ENCODE measurements at places on chromosomes 7 and 10. TPM values are rescaled to one million over a fixed set of nuclear protein-coding genes. Genes with fewer than 3 reads are reported as not detected.

DNA sequence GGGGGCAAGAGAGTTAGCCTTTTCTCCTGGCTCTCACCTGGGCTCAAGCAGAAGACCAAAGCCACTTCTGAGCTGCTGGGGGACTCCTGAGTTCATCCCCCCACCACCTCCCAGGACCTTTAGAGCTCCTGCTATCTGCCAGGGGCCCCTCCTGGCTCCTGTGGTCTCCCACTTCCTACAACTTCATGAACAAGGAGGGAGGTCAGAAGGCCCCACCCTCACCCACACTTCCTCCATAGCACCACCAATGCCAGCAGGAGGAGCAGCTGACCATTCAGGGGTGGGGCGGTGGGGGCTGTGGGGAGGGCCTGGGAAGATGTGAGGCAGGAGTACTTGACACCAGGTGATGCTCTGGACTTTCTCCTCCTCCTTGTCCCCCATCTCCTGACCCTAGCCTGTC is 32.6 kb upstream of the ADCYAP1R1 start:
- H3K27ac ChIP-seq: no peak overlapping the region
- H3K4me1 ChIP-seq: no peaks in the 10 kb centered on the region
- H3K27me3 ChIP-seq: no peaks in the 10 kb centered on the region
- no peak overlapping the region for H3K4me3 ChIP-seq
- no peaks in the 10 kb centered on the region for H3K36me3 ChIP-seq

DNA sequence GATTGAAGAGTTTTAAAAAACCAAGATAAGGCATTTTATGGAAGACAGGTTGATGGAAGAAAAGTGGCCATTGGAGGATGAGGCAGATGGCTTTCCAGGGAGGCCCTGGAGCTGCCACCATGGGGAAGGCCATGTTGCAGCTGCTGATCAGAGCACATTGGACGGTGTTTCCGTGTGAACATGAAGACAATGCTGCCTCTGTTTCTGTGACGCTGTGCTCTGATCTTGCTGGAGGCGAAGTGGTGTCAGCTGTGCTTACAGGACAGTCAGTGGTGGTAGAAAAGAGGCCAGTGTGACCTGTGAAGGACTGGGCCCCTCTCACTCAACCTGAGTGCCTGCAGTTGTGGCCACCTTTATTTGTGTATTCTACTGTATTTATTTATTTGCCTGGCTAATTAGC is 132.9 kb downstream of the FAM204A start:
- no peaks in the 10 kb centered on the region for H3K36me3 ChIP-seq
- H3K27me3 ChIP-seq: no peaks in the 10 kb centered on the region
- no peaks in the 10 kb centered on the region for H3K4me1 ChIP-seq
- no peak for DNase-seq

Gene NOC3L
- total RNA-seq: 25.6 TPM

Gene NHLRC2
- total RNA-seq: 36.4 TPM

Gene GNAT3
- not detected for total RNA-seq

Gene TRPV5
- total RNA-seq: 1.3 TPM

DNA sequence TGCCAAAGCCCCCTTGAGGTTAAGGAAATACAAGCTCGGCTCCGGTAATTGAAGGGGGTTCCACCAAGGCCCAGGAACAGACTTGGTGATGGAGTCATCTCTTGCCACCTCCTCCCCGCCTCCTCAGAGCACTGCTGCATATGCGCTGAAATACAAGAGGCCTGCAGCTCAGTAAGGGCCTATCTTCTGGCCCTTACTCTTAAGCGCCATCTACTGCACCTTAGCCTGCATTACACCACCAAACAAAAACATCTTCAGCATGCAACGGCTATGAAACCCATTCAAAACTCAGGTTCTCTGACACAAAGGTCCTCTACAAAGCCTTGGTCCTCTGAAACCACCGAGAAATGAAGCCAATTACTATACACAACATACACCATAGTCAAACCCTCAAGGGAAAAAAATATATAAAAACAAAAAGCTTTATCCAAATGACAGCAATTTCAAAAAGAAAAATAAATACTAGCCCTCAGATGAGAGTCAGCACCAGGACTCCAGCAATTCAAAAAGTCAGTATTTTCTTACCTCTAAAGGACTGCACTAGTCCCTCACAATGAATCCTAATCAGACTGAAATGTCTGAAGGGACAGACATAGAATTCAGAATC is 176.8 kb upstream of the TBX20 start:
- no peak for DNase-seq
- H3K4me3 ChIP-seq: no peak overlapping the region
- H3K36me3 ChIP-seq: no peaks in the 10 kb centered on the region

GRCh38 chr10:124092250-124092859 is 1.0 kb downstream of the CHST15 start:
- no peaks in the 10 kb centered on the region for H3K4me1 ChIP-seq
- peak; percentile 29 for DNase-seq
- H3K27me3 ChIP-seq: no peaks in the 10 kb centered on the region
- peak overlapping the region; percentile 99 for H3K27ac ChIP-seq

DNA sequence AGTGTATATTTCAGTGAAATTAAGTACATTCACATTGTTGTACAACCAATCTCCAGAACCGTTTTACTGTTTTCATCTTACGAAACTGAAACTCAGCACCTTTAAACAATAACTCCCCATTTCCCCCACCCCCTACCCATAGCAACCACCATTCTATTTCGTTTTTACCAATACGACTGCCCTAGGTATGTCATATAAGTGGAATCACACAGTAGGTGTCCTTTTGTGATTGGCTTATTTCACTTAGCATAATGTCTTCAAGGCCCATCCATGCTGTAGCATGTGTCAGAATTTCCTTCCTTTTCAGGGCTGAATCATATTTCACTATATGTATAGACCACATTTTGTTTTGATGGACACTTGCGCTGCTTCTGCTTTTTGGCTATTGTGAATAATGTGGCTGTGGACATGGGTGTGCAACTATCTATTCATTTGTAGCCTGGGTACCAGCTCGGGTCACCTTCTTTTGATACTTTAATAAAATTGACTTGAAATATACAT is 34.3 kb upstream of the DLG5 start:
- no peak overlapping the region for H3K27ac ChIP-seq
- H3K36me3 ChIP-seq: no peaks in the 10 kb centered on the region
- H3K4me1 ChIP-seq: no peaks in the 10 kb centered on the region

Gene DDX50
- total RNA-seq: 50.2 TPM

- H3K27ac ChIP-seq: no peak overlapping the region
- H3K4me3 ChIP-seq: no peak overlapping the region
- no peaks in the 10 kb centered on the region for H3K27me3 ChIP-seq
- H3K36me3 ChIP-seq: no peaks in the 10 kb centered on the region
- DNase-seq: no peak
Observed at GRCh38 chr7:119900996-119901672, 371.8 kb upstream of the KCND2 start.

DNA sequence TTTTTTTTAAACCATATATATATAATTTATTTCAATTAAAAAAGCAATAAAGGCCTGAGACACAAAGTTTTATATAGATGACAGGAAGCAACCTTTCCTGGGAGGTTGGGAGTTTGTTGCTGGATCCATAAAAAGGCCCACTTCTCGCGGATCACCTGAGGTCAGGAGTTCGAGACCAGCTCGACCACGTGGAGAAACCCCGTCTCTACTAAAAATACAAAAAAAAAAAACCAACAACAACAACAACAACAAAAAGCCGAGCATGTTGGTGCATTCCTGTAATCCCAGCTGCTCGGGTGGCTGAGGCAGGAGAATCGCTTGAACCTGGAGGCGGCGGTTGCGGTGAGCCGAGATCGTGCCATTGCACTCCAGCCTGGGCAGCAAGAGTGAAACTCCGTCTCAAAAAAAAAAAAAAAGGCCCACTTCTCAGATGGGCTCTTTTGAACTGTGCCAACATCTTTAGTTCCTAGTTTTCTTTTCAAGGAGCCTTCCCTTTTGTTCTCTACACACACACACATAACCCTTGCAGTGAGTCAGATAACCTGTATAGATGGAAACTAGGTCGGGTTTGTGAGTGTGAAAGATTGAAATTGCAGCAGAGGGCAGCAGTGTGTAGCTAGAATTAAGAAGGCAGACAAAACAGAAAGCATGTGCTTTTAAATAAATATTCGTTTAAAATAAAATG is 1.2 kb upstream of the SMNDC1 start:
- peak overlapping the region; percentile 7 for H3K27ac ChIP-seq
- H3K36me3 ChIP-seq: no peaks in the 10 kb centered on the region
- no peak for DNase-seq
- no peak overlapping the region for H3K4me3 ChIP-seq
- H3K4me1 ChIP-seq: peaks cover 18% of the 10 kb centered on the region

Gene ELN
- total RNA-seq: 25.9 TPM

DNA sequence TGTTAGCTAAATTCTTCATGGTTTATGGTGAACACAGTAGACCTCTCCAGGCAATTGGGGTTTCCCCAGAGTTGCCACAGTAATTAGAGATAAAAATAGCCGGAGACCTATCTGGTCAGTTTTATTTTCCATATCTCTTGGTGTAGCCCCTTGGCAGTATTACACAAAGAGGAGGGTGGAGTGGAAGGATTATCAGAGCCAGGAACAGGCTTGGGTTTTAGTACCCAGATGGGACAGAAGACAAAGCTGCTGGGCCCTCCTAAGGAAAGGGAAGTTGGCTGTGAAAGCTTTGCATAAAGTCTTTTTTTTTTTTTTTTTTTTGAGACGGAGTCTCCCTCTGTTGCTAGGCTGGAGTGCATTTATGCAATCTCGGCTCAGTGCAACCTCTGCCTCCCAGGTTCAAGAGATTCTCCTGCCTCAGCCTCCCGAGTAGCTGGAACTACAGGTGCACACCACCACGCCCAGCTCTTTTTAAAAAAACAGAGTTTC is 9.7 kb downstream of the ZSCAN21 start:
- DNase-seq: no peak
- H3K36me3 ChIP-seq: no peaks in the 10 kb centered on the region
- H3K4me1 ChIP-seq: no peaks in the 10 kb centered on the region
- no peaks in the 10 kb centered on the region for H3K27me3 ChIP-seq
- no peak overlapping the region for H3K27ac ChIP-seq

Gene RELN
- 9.8 TPM for total RNA-seq

- no peaks in the 10 kb centered on the region for H3K36me3 ChIP-seq
- no peak overlapping the region for H3K4me3 ChIP-seq
- H3K27ac ChIP-seq: no peak overlapping the region
- H3K27me3 ChIP-seq: no peaks in the 10 kb centered on the region
Observed at GRCh38 chr7:84291756-84292155, 97.2 kb upstream of the SEMA3A start.

Gene FGFR2
- 31.8 TPM for total RNA-seq

- H3K27ac ChIP-seq: no peak overlapping the region
- H3K27me3 ChIP-seq: no peaks in the 10 kb centered on the region
- no peak for DNase-seq
- no peaks in the 10 kb centered on the region for H3K4me1 ChIP-seq
- H3K4me3 ChIP-seq: no peak overlapping the region
Observed at GRCh38 chr10:418894-419293, 270.6 kb downstream of the DIP2C start.

Gene PTTG1IP2
- not detected for total RNA-seq

Gene SYT15
- 3.8 TPM for total RNA-seq

Gene CRYGN
- 1.3 TPM for total RNA-seq

- H3K4me3 ChIP-seq: no peak overlapping the region
- H3K36me3 ChIP-seq: no peaks in the 10 kb centered on the region
- no peak for DNase-seq
- H3K4me1 ChIP-seq: no peaks in the 10 kb centered on the region
- H3K27ac ChIP-seq: no peak overlapping the region
Observed at GRCh38 chr10:107122703-107123102, 41.8 kb downstream of the SORCS1 start.

DNA sequence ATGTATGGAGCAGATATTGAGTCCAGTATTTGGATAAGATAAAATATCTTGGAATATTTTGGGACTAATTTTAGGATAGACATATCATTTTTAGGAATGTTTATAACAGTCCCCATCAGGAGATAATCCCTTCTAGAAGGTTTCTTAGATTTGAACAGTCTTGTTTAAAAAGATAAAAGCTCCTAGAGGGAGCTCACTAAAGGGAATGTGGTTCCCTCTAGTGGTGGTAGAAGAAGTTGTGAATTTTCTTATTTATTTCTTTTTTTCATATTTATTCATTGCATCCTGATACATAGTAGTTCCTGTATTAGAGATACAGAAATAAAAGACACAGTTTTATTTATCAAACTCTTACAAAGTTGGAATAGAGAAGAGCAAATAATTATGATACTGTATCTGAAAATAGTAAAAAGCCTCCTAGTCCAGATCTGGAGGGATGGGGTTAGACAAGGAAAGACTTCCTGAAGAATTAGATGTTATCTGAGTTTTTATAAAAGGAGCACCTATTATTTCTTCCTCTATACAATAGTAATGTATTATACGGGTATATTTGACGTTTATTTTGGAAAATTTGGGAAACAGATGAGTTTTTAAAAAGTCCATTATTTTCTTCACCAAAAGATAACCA is 24.5 kb upstream of the KLF14 start:
- no peaks in the 10 kb centered on the region for H3K27me3 ChIP-seq
- H3K36me3 ChIP-seq: no peaks in the 10 kb centered on the region
- no peak for DNase-seq
- no peak overlapping the region for H3K4me3 ChIP-seq
- no peaks in the 10 kb centered on the region for H3K4me1 ChIP-seq

Gene HOXA13
- 0.16 TPM for total RNA-seq

DNA sequence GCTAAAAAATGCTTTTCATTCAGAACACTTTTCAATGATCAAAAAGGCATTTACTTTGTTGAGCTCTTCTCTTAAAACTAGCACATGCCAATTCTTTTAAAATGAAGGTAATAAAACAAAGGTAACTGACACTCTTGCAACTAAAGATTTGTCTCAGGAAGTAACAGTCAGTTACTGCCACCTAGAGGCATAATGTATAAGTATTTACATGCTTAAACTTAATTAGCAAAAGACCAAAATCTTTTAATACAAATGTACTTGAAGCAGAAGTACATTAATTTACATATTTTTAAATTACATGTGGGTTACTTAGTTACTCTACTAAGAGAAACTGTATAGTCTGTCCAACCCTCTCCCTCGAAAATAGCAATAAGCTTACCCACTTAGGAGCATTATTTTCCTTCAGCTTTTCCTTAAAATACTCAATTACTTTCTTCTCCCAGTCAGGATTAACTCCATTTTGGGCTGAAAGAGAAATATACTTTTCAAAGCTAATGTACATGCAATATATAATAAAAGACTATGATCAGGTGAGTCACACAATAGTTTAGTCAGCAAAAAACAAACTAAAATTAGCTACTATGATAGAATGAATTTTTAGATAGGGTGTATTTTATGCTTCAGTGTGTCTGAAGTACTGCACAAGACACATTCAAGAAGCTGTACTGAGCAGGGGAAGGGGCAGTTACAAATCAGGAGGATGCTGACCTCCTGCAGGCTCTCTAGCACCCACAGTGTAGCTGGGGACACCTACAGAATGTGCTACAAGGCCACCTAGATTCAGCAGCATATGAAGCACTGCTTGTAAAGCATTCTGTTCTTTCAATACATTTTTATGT is 13.0 kb downstream of the MCMBP start:
- no peaks in the 10 kb centered on the region for H3K4me1 ChIP-seq
- H3K27ac ChIP-seq: no peak overlapping the region
- DNase-seq: no peak

Gene FRG2B
- not detected for total RNA-seq

All from breast epithelium (tissue), 4 donors.